ENCODE measurements at places on chromosomes 5 and 9. TPM values are rescaled to one million over a fixed set of nuclear protein-coding genes. Genes with fewer than 3 reads are reported as not detected.

JAKMIP2 gene
- 15.9 TPM for total RNA-seq

KCNT1 gene
- total RNA-seq, result 0.11 TPM

ZDHHC11 gene
- total RNA-seq, result 12.7 TPM

CD74 gene
- total RNA-seq, result 12.6 TPM

NUTM2F gene
- total RNA-seq, result not detected

PCDHA12 gene
- 9.5 TPM for total RNA-seq

DMRTA1 gene
- 4.8 TPM for total RNA-seq

IL17B gene
- total RNA-seq, result 9.0 TPM

TRPM6 gene
- total RNA-seq, result 0.06 TPM

NUDCD2 gene
- total RNA-seq, result 16.5 TPM

CATSPER3 gene
- 0.07 TPM for total RNA-seq
